ENCODE measurements at places on chromosomes 16 and 17.

DNA sequence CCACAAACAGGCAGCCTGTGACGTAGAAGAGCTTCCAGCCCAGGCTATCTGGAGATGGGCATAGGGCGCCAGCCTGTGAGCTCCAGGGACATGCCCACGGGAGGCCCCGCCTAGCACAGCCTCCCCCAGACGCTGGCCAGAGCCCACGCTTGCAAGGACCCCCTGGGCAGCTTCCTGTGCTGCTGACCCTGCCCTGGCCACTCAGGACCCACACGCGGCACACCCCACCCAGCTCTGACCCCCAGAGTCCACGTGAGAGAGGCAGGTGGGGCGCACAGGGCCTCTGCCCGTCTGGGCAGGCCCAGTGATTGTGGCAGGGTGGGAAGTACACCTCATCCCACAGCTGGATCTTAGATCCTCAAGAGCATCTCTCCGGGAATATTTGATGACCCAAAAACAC, 3.9 kb downstream of the CYBC1 start:
- no peak for DNase-seq

DNA sequence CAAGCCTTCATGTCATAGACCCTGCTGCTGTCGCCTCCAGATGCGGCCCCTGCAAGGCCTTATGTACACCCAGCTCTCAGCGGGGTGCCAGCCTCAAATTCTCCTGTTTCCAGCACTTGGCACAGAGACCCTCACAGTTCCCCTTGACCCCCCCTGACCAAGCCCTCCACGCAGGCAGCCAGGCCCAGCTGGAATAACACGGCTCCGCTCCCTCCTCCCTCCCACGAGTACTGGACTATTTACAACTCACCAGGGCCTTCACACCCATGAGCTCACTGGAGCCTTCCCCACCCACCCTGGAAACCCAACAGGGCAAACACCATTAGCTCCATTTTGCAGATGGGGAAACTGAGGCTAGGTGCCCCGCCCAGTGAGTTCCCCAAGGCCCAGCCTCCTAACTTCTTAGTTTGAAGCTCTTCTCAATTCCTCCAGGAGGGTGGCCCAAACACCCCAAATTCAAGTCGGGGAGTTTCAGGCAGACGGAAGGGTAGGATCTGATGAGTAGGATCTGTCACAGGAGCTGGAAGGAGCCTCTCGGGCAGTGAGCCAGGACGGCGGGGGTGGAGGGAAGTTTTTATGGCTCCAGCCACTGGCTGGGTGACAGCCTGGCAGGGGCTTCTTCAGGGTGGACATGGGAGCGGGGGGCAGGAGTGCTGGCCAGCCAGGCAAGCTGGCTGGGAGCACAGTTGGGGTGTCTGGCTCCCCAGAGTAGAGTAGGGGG, 17.5 kb upstream of the DLX4 start:
- no peak for DNase-seq

- DNase-seq = no peak
Measured at GRCh38 chr17:47685556-47686275, 8.2 kb upstream of the TBKBP1 start.

DNA sequence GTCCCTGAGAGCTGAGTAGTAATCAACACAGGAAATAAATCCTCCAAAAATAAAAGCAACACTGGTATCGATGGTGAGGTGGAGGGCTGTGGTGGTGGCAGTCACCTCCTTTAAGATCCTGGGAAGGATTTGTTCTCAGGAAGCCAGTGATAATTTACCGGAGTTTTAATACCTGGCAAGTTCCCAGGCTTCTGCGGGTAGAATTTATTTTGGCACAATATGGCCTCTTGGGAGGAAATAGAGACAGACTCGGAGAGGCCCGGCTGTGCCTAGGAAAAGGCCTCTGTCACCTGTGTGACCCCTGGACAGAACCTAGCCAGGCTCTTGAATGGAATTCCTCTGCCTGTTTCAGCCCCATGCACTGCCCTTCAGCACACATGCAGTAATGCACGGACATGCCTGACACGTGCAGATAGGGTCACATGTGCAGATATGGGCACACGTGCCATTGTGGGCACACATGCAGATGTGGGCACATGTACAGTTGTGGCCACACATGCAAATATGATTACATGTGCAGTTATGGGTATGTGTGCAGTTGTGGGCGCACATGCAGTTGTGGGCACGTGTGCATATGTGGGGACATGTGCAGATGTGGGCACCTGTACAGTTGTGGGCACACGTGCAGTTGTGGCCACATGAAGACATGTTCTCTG, 33.5 kb downstream of the MGAT5B start:
- DNase-seq = no peak

DNA sequence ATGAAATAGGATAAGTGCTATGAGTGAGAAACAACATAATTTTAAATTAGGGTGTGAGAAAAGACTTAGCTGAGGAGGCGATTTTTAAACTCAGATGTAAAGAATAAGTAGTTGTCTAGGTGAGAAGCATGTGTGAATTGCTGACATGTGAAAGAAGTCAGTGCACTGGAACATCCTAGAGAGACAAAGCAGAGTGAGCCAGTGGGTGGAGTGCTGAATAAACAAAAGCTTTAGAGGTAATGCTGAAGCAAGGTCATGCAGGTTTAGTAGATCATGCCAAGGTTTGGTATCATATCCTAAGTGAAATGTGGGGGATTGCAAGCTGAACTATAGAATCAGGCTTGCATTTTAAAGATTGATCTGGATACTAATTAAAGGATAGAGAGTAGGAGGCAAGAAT, 89.4 kb downstream of the KIF2B start:
- DNase-seq = no peak

DNA sequence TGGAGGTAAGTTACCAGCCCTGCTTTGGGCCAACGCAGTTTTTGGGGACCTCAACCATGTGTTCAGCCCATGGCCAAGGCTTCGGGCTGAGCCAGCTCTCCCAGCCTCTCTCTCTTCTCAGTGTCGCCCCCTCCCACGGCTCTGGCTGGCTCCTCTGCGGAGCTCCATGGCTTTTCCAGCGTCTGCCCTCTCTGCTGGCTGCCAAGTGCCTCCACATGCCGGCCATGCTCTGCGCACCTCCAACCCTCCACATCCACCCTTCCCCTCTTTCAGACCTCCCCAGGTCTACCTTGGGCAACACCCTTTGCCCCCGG, 23.2 kb downstream of the COTL1 start:
- DNase-seq = no peak

- no peak for DNase-seq
Measured at GRCh38 chr16:76524769-76525168, 247.6 kb downstream of the CNTNAP4 start.

DNA sequence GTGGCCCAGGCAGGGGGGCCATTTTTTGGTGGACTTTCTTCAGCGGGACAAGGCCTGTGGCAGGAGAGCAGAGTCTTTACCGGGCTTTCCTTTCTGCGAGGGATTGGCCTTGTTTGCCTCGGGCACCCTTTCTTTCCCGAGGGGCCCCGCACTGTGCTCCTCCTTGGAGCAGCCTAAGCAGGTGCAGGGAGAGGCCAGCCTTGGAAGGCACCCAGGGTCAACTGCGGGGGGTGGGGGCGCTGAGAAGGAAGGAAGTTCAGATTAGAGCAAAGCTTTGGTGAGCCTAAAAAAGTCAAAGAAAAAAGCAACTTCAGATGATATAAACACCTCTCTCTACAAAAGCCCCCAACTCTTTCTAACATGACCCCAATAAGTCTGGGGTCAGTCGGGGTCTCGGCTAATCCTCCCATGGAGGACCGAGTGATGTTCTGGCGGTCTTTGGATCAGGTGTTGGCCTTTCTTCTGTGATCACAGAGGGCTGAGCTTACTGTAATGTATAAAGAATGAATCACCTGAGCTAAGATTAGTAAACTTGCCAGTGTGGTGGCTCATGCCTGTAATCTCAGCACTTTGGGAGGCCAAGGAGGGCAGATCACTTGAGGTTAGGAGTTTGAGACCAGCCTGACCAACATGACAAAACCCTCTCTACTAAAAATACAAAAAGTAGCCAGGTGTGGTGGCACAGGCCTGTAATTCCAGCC, 63.0 kb downstream of the PGS1 start:
- DNase-seq = no peak

GRCh38 chr16:66324815-66325515, 41.5 kb upstream of the CDH5 start:
- no peak for DNase-seq

DNA sequence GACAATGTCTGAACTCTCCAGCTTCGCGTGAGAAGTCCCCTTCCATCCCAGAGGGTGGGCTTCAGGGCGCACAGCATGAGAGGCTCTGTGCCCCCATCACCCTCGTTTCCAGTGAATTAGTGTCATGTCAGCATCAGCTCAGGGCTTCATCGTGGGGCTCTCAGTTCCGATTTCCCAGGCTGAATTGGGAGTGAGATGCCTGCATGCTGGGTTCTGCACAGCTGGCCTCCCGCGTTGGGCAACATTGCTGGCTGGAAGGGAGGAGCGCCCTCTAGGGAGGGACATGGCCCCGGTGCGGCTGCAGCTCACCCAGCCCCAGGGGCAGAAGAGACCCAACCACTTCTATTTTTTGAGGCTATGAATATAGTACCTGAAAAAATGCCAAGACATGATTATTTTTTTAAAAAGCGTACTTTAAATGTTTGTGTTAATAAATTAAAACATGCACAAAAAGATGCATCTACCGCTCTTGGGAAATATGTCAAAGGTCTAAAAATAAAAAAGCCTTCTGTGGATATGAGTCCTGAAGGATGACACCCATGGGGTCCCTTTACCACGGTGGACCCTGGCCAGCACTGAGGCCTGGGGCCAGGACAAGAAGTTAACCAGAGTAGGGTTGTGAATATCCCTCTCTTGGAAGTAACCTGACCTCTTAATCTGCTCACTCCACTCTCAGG, 10.5 kb upstream of the ITGAD start:
- peak; percentile 66 for DNase-seq

DNA sequence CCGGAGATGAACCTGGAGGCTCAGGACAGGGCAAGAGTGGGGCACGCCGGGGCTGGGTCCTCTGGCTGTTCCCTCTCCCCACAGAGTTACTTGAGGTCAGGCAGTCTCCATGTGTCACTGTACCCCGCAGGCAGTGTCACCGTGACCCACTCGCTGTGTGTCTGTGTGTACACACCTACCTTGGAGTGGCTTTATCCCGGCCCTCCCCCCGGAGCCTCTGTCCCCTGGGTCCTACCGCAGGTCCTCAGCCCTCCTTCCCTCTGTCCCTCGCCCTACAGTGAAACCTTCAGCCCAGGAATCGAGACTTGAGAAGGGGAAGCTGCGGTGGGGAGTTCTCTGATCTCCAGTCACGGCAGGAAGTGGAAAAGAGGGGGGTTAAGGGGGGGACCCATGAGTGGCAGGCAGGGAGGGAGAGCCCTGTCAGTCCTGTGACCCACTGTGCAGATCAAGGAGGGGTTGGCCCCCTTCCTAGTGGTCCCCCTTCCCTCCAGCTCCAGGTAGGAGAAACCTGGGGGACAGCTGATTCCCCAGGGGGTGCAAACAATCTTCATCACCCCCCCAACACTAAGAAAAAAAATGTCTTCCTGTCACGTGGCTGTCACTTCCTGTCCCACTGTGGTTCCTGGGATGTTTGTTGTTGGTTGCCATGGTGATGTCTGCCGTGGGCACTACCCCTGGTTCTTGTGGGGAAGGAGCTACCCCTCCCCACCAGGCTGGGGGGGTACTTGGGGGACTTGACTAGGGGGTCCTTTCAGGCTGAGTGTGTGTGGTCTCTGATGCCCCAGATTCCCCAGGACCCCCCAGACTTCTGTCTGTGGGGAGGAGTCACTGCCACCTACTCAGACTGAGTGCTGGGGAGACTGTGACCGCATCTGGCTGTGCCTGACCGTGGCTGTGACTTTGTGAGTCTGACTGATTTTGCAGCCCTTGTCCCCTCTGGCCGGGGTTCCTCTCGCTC, 13.7 kb downstream of the RARA start:
- peak; percentile 98 for DNase-seq

- no peak for DNase-seq
Measured at GRCh38 chr16:64773184-64773583, 348.7 kb downstream of the CDH11 start.

DNA sequence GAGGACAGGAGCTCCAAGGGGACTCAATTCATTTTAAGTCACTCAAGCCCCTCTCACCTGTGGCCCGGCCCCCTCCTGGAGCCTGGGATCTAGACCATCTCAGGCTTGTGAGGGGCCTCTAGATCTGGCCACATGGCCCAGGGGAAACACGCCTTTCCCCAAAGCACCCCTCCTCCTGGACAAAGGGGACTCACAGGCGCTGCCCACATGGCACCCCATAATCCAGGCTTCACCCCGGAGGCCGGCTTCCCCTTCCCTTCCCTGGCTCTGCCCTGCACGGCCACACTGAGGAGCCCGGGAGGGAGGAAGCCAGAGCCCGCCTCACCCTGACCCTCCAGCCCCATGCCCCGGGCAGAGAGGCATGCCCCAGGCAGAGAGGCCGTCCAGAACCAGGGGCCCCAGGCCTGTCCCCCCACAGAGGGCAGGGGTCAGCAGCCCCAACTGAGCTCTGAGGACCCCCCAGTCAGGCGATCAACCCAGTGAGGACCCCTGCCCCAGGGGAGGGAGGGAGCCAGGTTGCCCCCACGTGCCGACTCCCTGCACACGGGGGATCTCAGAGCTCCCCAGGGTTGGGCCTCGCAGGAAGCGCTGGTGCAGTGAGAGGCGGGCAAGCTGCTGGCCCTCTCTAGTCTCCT, 10.9 kb downstream of the HS3ST6 start:
- no peak for DNase-seq

DNA sequence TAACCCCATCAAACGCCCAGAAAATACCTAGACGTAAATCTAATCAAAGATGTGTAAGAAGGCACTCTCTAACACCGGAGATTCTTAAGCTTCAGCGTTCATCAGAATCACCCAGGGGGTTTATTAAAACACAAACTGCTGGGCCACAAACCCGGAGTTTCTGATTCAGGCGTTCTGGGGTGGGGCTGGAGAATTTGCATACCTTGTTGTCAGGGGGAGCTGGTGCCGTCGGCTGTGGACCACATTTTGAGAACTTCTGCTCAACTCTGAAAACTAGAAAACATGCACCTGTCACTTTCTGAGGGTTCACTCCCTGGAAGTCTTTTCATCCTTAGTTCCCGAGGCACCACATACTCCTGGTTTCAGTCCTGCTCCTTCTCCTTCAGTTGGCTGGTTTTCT, 48.6 kb upstream of the WSCD1 start:
- DNase-seq = no peak

GRCh38 chr17:27577884-27578717, 52.9 kb upstream of the LGALS9 start:
- no peak for DNase-seq
